ENCODE measurements at places on chromosomes 2 and 18. TPM values are rescaled to one million over a fixed set of nuclear protein-coding genes. Genes with fewer than 3 reads are reported as not detected.

The CSRNP3 gene
- not detected for total RNA-seq

The CRYGD gene
- total RNA-seq = not detected

The RGPD4 gene
- 0.07 TPM for total RNA-seq

The DLX2 gene
- not detected for total RNA-seq

The DSC2 gene
- not detected for total RNA-seq

The PEX13 gene
- 17.1 TPM for total RNA-seq
